ENCODE measurements at places on chromosomes 12 and 14. TPM values are rescaled to one million over a fixed set of nuclear protein-coding genes. Genes with fewer than 3 reads are reported as not detected.

DNA sequence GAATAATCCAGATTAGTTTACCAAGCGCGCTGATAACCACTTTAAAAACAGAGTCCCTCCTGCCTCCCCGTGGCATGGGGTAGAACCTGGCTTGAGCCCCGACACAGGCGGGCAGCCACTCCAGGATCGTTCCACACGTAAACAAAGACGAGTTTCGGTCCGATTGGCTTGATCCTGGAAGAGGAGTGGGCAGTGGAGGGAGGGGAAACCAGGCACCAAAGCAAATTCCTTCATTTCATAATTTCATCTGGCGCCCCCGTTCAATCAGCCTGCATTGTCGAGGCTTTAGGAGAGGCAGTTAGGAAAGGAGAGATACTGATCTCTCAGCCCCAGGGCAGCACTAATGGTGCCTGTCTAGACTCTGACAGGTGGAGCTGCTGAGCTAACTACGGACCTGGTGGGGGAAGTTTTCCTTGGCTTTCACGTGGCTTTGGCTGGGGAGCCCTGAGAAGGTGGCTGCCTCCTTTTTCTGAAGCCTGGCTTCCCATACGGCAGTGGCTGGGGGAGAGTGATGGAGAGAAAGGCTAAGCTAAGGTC lies 751 bp upstream of the GPRC5A start:
- peak; percentile 51 for DNase-seq

Gene NANOG
- total RNA-seq, result not detected

GRCh38 chr12:108975024-108975593 lies 45.8 kb downstream of the SVOP start:
- no peak for DNase-seq

- no peak for DNase-seq
Measured at GRCh38 chr12:117084405-117085317, 14.6 kb downstream of the TESC start.
